ENCODE measurements at places on chromosomes 4 and X. TPM values are rescaled to one million over a fixed set of nuclear protein-coding genes. Genes with fewer than 3 reads are reported as not detected.

GALNTL6 gene
- total RNA-seq = not detected

SLC9B1 gene
- 0.28 TPM for total RNA-seq

VCX gene
- total RNA-seq = not detected

S100P gene
- 0.73 TPM for total RNA-seq

SHROOM4 gene
- 15.9 TPM for total RNA-seq

GLOD5 gene
- total RNA-seq = not detected

ADH1A gene
- not detected for total RNA-seq

MSN gene
- total RNA-seq = 153 TPM

MEPE gene
- total RNA-seq = not detected

FATE1 gene
- total RNA-seq = 0.37 TPM

DNA sequence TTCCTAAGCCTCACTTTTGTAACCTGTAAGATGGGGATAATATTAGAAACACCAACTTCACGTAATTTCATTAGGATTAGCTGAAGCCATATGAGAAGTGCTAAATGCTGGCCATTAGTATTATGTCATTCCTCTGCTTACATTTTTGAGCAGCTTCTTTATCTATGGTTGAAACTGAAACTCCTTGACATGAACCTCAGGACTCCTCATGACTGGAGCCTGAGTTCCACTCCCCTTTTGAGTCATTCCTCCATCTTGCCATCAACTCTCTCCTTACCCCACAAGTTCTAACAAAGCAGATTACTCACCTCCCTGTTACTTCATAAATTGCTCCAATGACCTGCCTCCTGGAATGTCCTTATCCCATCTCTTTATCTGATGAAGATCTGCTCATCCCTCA lies 123.2 kb upstream of the KCNIP4 start:
- no peaks in the 10 kb centered on the region for H3K27me3 ChIP-seq
- no peaks in the 10 kb centered on the region for H3K36me3 ChIP-seq
- H3K4me1 ChIP-seq = no peaks in the 10 kb centered on the region
- DNase-seq = no peak
- H3K27ac ChIP-seq = no peak overlapping the region

DNA sequence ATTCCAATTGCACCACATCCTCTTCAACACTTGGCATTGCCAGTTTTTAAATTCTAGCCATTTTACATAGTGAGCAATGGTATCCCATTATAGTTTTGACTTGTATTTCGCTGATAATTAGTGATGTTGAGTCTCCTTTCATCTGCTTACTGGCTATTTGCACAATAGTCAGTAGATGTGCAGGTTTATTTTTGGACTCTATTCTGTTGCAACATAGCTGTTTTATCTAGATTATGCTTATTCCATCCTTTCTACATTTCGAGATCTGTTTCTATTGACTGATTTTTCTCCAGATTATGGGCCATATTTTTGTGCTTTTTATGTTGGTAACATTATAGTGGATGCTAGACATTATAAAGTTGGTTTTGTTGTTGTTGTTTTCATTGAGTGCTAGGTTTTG lies 106.1 kb downstream of the WWC2 start:
- DNase-seq = no peak
- H3K4me3 ChIP-seq = no peak overlapping the region
- H3K36me3 ChIP-seq = no peaks in the 10 kb centered on the region
- H3K4me1 ChIP-seq = peaks cover 5% of the 10 kb centered on the region

DNA sequence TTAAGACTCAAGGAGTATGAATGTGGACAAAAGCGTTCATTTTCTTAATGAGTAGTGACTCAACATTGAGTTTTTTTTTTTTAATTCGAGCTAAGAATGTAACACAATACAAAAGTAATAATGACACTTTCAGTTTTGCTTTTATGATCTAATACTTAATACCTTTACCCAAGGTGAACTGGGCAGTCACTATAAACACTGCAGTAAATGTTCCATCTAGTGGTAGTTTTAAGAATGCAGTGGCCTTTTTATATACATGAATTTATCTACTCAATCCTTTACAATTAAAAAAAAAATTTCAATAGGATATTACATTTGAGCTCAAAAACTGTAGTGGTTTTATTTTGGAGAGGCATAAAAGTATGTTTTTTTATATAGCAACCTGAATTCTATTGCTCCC lies 33.9 kb downstream of the PDK3 start:
- DNase-seq = no peak
- H3K36me3 ChIP-seq = peaks cover 19% of the 10 kb centered on the region
- no peak overlapping the region for H3K4me3 ChIP-seq
- no peak overlapping the region for H3K27ac ChIP-seq
- no peaks in the 10 kb centered on the region for H3K4me1 ChIP-seq

GRCh38 chrX:152925835-152926234 lies 28.0 kb downstream of the ZNF185 start:
- no peaks in the 10 kb centered on the region for H3K4me1 ChIP-seq
- H3K27ac ChIP-seq = no peak overlapping the region
- no peak for DNase-seq
- H3K36me3 ChIP-seq = no peaks in the 10 kb centered on the region
- no peaks in the 10 kb centered on the region for H3K27me3 ChIP-seq

DNA sequence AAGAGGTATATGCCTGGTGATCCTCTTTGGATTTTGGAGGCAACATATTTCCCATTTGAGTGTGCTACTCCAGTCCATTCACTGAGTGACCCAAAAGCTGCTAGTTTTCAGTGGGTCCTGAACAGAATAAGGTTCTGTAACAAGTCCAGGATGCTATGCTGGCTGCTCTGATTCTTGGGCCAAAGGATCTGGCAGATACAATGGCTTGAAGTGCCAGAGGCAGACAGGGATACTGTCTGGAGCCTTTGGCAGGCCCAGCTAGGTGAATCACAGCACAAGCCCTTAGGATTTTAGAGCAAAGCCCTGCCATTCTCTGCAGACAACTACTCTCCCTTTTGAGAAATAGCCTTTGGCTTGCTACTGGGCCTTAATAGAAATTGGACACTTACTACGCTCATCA lies 40.6 kb downstream of the DCHS2 start:
- H3K4me3 ChIP-seq = no peak overlapping the region
- H3K36me3 ChIP-seq = no peaks in the 10 kb centered on the region
- H3K27me3 ChIP-seq = no peaks in the 10 kb centered on the region
- no peak overlapping the region for H3K27ac ChIP-seq

GRCh38 chrX:119618439-119618838 lies 12.2 kb upstream of the NKRF start:
- H3K36me3 ChIP-seq = no peaks in the 10 kb centered on the region
- no peak overlapping the region for H3K4me3 ChIP-seq
- H3K27ac ChIP-seq = no peak overlapping the region

DNA sequence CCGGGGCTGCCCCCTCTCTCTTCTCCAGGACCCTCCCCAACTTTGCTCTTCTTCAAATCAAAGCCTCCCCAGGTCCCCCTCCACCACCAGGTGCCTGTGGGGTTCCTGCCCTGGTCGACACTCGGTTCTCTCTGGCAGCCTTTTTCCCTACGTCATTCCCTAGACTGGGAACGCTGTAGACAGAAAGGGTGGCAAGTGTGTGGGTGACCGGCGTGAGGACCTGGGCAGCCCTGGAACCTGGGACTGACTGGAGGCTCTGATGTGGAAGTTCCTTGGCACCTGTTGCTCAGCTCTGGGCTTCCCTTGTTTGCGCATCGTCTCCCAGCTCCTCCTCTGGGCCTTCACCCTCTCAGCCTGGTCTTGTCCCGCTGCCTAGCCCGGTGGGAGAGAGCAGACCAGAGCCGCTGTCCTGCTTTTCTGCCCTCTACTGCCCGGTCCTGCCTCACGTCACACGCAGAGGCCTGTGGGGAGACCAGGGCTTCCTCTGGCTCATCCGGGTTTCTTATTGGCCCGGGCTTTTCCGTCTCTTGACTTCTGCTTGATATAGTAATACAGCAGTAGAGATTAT lies 1.3 kb downstream of the TACC3 start:
- peak overlapping the region; percentile 64 for H3K4me3 ChIP-seq
- peak; percentile 65 for DNase-seq
- H3K36me3 ChIP-seq = peaks cover 12% of the 10 kb centered on the region
- H3K27ac ChIP-seq = peak overlapping the region; percentile 18
- peaks cover 53% of the 10 kb centered on the region for H3K4me1 ChIP-seq

DNA sequence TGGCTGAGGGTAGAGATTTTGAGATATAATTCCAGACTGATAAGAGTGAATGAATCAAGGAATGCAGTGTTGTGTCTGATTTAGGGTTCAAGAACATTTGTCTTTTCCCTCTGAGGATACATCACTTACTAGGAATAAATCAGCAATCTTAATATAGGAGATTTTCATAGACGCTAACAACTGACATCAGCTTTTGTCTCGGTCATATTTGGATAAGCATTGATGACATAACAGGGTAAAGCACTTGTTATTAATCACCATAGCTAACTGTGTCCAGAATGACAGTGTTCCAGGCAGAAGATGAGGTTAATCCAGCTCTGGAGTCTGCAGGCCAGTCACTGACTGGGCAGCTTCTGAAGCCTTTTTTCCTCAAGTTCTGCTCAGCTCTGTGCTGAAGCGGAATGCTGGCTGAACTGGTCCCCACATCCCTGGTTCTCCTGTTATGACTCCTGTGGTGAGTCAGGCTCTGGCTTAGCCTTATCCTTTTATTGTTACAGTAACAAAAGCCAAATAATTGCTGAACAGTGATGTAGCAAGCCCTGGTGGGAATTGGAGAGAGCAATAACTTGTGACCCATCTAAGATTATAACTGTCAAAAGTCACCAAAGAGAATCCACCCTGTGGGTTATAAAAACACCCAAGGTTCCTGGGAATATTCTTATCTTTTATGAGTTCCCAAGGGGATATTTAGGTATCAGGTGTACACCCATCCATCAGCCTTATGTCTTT lies 41.8 kb downstream of the FNIP2 start:
- DNase-seq = peak; percentile 69
- no peak overlapping the region for H3K4me3 ChIP-seq
- H3K27ac ChIP-seq = peak overlapping the region; percentile 78
- H3K36me3 ChIP-seq = no peaks in the 10 kb centered on the region

GRCh38 chr4:6199422-6199921 lies 877 bp downstream of the JAKMIP1 start:
- H3K27ac ChIP-seq = no peak overlapping the region
- H3K4me3 ChIP-seq = peak overlapping the region; percentile 48
- peaks cover 5% of the 10 kb centered on the region for H3K4me1 ChIP-seq
- H3K27me3 ChIP-seq = peaks cover 30% of the 10 kb centered on the region
- H3K36me3 ChIP-seq = no peaks in the 10 kb centered on the region

DNA sequence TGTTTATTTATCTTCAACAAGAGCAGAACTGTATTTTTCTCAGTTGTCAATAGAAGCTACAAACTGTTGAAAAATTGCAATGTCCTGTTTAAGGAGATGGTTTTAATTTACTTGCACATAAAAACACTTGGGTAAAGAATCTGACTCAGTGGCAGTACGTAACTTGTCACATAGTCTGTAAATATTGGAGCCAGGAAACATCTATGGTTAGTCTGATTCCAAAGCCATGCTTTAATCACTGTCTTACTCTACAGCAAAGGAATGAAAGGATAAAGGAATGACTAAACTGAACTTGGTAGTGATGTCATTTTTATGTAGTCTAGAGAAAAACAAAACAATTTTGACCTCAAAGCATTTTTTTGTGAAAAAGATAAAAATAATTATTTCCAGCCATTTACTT lies 537.2 kb downstream of the STIM2 start:
- no peaks in the 10 kb centered on the region for H3K4me1 ChIP-seq
- H3K4me3 ChIP-seq = no peak overlapping the region
- DNase-seq = no peak

DNA sequence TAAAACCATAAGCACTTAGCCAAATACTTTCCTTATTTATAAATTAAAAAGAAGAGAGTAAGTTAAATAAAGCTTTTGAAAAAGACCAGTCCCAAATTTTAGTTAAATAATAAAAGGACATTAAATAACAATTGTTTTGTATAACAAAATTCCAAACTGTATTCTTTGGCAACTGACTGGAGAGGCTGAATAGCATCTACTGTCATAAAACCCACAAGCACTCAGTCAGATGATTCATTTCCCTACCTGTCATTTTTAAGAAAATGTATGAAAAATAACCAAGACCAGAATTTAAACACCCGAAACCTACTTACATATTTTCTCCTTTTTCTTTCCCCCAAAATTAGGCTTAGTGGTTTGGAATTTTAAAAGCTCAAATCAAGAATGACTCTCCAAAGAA lies 32.5 kb upstream of the SMIM10L2A start:
- DNase-seq = no peak
- H3K36me3 ChIP-seq = no peaks in the 10 kb centered on the region
- no peak overlapping the region for H3K27ac ChIP-seq
- H3K4me1 ChIP-seq = no peaks in the 10 kb centered on the region

- no peaks in the 10 kb centered on the region for H3K36me3 ChIP-seq
- DNase-seq = no peak
- H3K27ac ChIP-seq = no peak overlapping the region
- no peak overlapping the region for H3K4me3 ChIP-seq
- H3K4me1 ChIP-seq = no peaks in the 10 kb centered on the region
Observed at GRCh38 chrX:15718283-15718970, 19.6 kb upstream of the CA5B start.

DNA sequence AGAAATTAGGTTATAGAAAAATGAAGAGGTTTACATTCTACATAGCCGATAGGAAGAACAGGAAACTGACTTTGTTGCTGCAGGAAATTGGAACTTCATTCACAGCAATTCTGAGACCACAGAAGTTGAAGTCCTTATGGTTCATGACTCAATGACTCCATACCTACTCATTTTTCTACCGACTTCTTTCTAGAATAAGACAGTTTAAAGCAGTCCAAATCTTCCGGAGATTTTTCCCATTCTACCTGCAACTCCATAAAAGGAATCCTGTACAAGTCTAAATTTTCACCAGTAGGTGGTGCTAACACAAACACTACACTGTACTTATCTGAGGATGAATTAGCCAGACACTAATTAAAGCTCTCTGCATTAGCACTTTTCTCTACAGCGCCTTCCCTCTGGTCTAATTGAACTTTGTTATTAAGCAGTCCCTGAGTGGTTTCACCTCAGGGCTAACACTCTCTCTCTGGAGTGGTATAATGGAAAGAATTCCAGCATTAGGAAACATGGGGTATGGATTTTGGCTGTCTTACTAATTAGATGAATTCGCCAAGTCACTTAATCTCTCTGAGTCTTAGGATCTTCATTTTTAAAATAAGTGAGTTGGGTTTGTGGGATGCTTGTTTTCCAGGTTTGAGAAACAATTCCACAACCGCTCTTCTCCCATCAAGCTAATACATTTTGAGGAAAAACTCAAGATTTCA lies 167.9 kb downstream of the SMIM20 start:
- no peaks in the 10 kb centered on the region for H3K4me1 ChIP-seq
- DNase-seq = no peak
- H3K36me3 ChIP-seq = no peaks in the 10 kb centered on the region
- no peak overlapping the region for H3K4me3 ChIP-seq

- no peaks in the 10 kb centered on the region for H3K36me3 ChIP-seq
- no peak for DNase-seq
- peak overlapping the region; percentile 65 for H3K27ac ChIP-seq
- H3K27me3 ChIP-seq = no peaks in the 10 kb centered on the region
- H3K4me1 ChIP-seq = no peaks in the 10 kb centered on the region
- no peak overlapping the region for H3K4me3 ChIP-seq
Observed at GRCh38 chr4:141348573-141348972, 127.9 kb downstream of the ZNF330 start.

- no peaks in the 10 kb centered on the region for H3K36me3 ChIP-seq
- no peaks in the 10 kb centered on the region for H3K4me1 ChIP-seq
- DNase-seq = no peak
- H3K4me3 ChIP-seq = no peak overlapping the region
- no peaks in the 10 kb centered on the region for H3K27me3 ChIP-seq
Observed at GRCh38 chrX:49910344-49910743, 12.1 kb upstream of the CLCN5 start.

GRCh38 chr4:83677656-83678055 lies 141.7 kb downstream of the GPAT3 start:
- H3K4me1 ChIP-seq = no peaks in the 10 kb centered on the region
- H3K4me3 ChIP-seq = no peak overlapping the region
- H3K36me3 ChIP-seq = no peaks in the 10 kb centered on the region
- no peak overlapping the region for H3K27ac ChIP-seq
